ENCODE measurements at places on chromosomes 2 and 18.

DNA sequence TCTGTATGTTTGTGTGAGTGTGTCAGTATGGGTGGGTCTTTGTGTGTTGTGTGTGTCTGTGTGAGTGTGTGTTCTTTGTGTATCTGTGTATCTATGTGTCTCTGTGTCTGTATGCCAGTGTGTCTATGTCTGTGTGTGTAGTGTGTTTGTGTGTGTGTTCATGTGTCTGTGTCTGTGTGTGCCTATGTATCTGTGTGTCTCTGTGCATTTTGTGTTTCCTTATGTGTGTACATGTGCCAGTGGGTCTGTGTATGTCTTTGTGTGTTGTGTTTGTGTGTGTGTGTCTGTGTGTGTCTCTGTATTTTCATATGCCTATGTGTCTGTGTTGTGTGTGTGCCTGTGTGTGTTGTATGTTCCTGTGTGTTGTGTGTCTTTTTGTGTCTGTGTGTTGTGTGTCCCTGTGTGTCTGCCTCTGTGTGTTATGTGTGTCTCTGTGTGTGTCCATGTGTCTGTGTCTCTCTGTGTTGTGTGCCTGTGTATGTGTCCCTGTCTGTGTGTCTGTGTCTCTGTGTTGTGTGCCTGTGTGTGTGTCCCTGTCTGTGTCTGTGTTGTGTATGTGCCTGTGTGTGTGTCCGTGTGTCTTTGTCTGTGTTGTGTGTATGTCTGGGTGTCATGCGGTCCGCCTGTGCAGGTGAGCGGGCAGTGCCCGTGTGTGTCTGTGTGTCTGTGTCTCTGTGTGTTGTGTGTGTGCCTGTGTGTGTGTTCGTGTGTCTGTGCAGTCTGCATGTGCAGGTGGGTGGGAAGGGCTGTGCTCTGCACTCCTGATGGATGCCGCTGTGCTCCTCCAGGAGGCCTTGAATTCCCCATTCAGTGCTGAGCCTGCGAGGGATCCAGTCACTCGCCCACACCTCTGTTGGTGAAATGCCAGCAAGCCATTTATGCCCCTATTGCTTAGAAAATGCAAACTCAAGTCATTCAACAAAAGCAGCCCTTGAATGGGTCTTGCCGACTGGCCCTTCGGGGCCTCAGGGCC is 37.4 kb downstream of the KLHL29 start:
- DNase-seq: no peak

DNA sequence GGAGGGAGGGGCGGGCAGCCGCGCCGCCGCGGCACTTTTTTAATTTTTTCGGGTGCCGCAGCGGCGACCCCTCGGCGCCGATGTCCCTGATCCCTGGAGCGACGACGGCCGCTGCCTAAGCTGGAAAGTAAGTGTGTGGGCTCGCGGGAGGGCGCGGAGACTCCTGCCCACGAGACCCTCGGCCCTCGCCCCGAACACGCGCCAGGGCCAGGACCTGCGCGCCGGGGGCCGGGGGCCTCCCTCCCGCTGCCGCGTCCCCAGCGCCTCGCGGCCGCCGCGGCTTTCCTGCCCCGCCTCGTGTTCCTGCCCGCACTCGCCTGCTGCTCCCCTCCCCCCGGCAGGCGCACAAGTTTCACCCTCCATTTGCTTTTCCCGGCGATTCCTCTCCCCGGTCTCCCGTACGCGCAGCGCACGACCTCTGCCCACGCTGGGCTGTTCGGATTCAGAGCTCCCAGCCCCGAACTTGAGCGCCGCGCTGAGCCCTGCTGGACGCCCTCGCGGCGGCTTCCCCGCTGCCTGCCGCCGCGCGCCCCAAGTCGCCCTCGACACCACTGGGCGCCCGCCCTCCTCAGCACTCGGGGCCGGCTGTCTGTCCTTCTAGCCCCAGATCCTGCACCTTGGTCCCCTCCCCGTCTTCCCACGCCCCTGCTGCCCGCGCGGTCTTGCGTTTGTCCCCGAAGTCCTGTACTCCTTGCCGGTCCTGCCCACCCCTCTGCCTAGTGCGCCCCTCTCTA is 507 bp downstream of the PKP4 start:
- peak; percentile 67 for DNase-seq

- DNase-seq: no peak
Observed at GRCh38 chr2:9655441-9656269, 24.9 kb upstream of the YWHAQ start.

GRCh38 chr18:23627970-23628369 is 34.7 kb downstream of the ANKRD29 start:
- DNase-seq: no peak

DNA sequence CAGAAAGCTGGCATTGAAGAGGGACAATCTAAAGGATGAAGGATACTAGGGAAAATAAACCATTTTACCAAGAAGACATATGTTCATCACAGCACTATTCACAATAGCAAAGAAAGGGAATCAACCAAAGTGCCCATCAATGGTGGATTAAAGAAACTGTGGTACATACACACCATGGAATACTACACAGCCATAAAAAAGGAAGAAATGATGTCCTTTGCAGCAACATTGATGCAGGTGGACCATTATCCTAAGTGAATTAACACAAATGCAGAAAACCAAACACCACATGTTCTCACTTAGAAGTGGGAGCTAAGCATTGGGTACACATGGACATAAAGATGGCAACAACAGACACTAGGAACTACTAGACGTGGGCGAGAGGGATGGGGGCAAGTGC is 7.2 kb upstream of the MFF start:
- no peak for DNase-seq

DNA sequence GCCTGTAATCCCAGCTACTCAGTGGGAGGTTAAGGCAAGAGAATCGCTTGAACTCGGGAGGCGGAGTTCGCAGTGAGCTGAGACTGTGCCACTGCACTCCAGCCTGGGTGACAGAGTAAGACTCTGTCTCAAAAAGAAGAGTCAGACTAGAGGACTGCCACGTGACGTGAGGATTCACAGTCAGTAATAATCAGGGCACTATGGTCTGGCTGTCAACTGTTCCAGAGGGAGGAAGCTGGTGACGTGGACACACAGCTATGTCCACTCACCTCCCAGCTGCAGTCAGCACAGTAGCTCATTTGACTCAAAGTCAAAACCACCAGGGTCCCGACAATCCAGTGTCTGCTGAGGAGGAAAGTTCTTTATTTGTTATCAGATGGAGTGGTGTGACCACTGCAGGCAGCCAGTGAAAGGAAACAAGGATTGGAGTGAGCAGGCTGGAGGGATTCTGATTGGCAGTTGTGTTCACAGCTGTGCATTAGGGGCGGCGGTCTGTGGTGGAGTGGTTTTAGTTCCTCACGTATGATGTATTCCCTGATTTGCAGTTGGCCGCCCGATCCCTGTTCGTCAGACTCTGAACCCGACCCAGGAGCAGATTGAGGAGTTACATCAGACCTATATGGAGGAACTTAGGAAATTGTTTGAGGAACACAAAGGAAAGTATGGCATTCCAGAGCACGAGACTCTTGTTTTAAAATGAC is 37.9 kb downstream of the MOGAT1 start:
- peak; percentile 16 for DNase-seq

- DNase-seq: no peak
Observed at GRCh38 chr2:17430326-17430725, 87.9 kb downstream of the RAD51AP2 start.

GRCh38 chr2:52414561-52415295 is 1352.9 kb upstream of the CHAC2 start:
- DNase-seq: no peak

GRCh38 chr2:205787761-205788160 is 105.5 kb downstream of the NRP2 start:
- DNase-seq: no peak

- no peak for DNase-seq
Observed at GRCh38 chr18:68735483-68736343, 20.8 kb upstream of the TMX3 start.

Measured in substantia nigra (tissue), 51 donors.